ENCODE measurements at places on chromosomes 4 and X.

GRCh38 chr4:115629270-115629669 is 515.9 kb upstream of the NDST4 start:
- DNase-seq, result no peak

GRCh38 chr4:176583278-176583677 is 209.4 kb downstream of the VEGFC start:
- no peak for DNase-seq

- DNase-seq, result no peak
Observed at GRCh38 chrX:69022430-69022829, 142.8 kb downstream of the PJA1 start.

GRCh38 chr4:108168671-108169523 is at the start of gene LEF1:
LEF1 (minus strand) TSS chr4:108168932; CDS start chr4:108167767, 1,165 bp downstream.
- DNase-seq, result no peak

DNA sequence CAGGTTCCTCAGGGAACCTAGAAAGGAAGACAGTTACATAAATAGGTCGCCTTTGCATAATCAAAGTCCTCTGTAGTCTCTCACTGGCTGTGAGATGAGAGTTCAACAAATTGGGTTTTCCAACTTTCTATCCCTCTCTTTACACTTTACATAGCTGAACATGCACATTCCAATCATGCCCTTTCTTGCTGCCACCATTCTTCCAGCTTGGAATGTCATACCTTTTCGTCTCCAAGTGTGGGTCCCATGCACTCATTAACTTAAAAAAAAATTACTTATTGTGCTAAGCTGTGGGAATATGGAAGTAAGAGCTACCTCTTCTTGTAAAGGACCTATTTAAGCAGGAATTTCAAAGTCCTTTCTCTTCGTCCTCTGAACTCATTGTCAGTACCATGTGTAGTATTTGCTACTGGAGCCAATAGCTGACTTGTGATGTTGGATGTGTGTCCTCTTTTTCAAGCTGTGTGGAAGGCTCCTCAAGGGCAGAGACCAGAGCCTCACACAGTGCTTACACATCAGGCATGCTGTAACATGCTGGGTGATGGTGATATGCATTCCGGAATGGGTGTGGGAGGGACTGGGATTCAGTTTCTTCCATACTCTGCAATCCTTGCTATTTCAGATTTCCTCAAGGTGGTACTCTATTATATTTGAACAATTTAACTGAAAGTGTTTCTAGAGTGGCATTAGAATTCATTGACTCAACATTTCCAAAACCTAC is 7.1 kb downstream of the ENOPH1 start:
- DNase-seq, result no peak

DNA sequence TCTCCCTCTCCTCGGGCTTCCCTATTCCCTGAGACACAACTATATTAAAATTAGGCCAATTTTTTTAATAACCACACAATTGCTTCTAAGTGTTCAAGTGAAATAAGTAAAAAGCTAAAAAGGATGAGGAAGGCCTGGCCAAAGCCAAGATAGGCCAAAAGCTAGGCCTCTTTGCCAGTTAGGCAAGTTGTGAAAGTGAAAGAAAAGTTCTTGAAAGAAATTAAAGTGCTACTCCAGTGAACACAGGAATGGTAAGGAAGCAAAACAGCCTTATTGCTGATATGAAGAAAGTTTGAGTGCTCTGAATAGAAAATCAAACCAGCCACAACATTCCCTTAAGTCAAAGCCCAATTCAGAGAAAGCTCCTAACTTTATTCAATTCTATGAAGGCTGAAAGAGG is 114.2 kb upstream of the FAT4 start:
- DNase-seq, result no peak
